Thoracic aorta (tissue), 2 donors: ENCODE measurements at places on chromosomes 12 and 14. TPM values are rescaled to one million over a fixed set of nuclear protein-coding genes. Genes with fewer than 3 reads are reported as not detected.

GLS2 gene
- not detected for total RNA-seq

MSRB3 gene
- total RNA-seq = 221 TPM

DNA sequence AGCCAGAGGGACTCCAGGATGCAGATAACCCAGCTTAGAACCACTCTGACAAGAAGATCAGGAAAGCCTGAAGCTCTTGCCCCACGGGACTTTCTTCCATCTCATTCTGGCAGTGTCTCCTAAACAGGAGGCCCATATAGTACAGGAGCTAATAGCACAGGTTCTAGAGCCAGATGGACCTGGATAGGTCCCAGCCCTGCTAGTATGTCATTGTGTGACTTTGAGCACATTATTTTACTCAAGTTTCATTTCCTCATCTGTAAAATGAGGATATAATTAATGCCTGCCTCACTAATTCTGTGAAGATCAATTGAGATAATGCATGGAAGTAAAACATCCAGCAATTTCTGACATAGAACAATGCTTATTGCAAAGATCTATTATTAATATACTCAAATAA lies 66.5 kb upstream of the GZMB start:
- H3K27ac ChIP-seq = no peak overlapping the region
- no peak overlapping the region for H3K4me3 ChIP-seq
- DNase-seq = no peak
- no peaks in the 10 kb centered on the region for H3K4me1 ChIP-seq
- H3K36me3 ChIP-seq = no peaks in the 10 kb centered on the region
- H3K27me3 ChIP-seq = no peaks in the 10 kb centered on the region

- no peak overlapping the region for H3K27ac ChIP-seq
- no peaks in the 10 kb centered on the region for H3K27me3 ChIP-seq
- H3K4me3 ChIP-seq = peak overlapping the region; percentile 84
- no peak for DNase-seq
- H3K4me1 ChIP-seq = peaks cover 20% of the 10 kb centered on the region
These were observed 1.4 kb downstream of the SIVA1 start for GRCh38 chr14:104754213-104754851.

DNA sequence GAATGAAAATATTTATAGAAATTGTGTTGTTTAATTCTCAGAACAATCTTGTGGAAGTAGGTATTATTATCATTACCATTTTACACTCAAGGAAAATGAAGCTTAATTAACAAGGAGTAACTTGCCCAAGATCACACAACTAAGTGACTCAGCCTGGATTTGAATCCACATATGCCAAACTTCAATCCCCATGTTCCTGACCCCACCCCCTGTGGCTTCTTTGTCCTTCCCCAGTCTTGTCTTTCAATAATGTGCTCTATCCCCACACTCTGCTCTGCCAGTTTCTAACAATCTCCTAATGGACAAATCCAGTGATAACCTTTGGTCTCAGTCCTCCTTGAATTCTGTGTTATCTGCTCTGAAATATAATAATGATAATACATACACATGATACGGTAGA lies 355.2 kb downstream of the BMP4 start:
- H3K4me1 ChIP-seq = no peaks in the 10 kb centered on the region
- H3K27ac ChIP-seq = no peak overlapping the region
- no peak overlapping the region for H3K4me3 ChIP-seq
- no peak for DNase-seq
- H3K36me3 ChIP-seq = no peaks in the 10 kb centered on the region

DAO gene
- total RNA-seq = not detected
